ENCODE measurements at places on chromosomes 11 and 22.

- no peak for DNase-seq
These were observed 546.8 kb downstream of the ETS1 start for GRCh38 chr11:128040603-128041002.

- DNase-seq = no peak
These were observed 8.5 kb downstream of the RAB3IL1 start for GRCh38 chr11:61908730-61909316.

- DNase-seq = no peak
These were observed 167.1 kb downstream of the C11orf91 start for GRCh38 chr11:33533386-33534052.

DNA sequence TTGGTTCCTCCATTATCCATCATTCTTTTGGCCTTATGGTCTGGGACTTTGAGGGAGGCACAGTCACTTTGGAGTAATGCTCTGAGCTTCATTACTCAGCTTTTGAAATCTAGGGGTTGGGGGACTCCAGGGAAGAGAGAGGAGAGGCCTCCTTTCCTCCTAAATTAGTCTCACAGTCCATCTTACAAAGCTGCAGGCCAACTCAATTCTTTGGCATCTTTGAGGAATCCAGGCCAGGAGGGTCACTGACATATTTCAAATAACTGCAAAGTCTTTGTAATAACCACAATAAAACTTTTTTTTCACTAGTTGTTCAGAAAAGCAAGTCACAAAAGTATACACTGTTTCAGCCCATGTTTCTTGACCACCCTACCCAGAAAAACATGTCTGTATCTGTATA lies 73.3 kb upstream of the FAR1 start:
- DNase-seq = no peak

- no peak for DNase-seq
These were observed 7.5 kb upstream of the SIGIRR start for GRCh38 chr11:422249-422656.

DNA sequence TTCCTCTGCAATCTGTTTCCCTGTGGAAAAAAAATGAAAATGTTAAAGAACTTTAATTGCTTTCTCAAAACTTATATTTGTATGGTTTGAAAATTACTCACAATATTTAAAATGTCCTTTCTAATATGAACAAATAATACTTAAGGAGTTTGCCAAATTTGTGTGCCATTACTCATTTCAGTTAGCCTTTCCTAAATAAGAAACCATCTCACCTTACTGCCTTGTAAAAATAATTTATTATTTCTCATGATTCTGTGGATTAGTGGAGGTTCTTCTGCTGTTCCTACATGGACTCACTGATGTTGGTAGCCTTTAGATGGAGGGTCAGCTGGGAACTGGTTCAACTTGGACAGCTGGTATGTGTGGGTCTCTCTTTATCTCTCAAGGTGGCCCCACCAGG lies 428.6 kb downstream of the CNTN5 start:
- no peak for DNase-seq

DNA sequence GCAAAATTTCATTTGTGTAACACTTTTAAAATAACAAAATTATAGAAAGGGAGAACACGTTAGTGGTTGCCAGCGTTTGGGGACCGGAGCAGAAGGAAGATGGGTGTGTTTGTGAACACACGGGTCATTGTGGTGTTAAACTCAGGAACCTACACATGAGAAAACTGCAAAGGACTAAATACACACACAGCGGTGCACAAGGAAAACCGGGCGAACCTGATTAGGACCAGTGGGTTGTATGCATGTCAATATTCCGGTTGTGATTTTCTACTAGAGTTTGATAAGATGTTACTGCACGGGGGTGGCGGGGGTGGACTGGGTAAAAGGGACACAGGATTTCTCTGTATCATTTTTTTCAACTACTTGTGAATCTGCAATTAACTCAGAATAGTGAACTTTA lies 351.2 kb downstream of the OPCML start:
- no peak for DNase-seq

- no peak for DNase-seq
These were observed 993.4 kb upstream of the FAT3 start for GRCh38 chr11:91231226-91231625.

- no peak for DNase-seq
These were observed 11.9 kb downstream of the POGLUT3 start for GRCh38 chr11:108486331-108486730.

GRCh38 chr22:46833228-46833627 lies 70.8 kb downstream of the TBC1D22A start:
- no peak for DNase-seq

- no peak for DNase-seq
These were observed 1.7 kb upstream of the SLC29A2 start for GRCh38 chr11:66373265-66373664.

- DNase-seq = no peak
These were observed 20.2 kb upstream of the CHKA start for GRCh38 chr11:68141246-68142027.

GRCh38 chr22:23273445-23274145 lies 93.3 kb downstream of the BCR start:
- DNase-seq = no peak

- DNase-seq = no peak
These were observed 94.2 kb downstream of the FCHSD2 start for GRCh38 chr11:73047773-73048371.

DNA sequence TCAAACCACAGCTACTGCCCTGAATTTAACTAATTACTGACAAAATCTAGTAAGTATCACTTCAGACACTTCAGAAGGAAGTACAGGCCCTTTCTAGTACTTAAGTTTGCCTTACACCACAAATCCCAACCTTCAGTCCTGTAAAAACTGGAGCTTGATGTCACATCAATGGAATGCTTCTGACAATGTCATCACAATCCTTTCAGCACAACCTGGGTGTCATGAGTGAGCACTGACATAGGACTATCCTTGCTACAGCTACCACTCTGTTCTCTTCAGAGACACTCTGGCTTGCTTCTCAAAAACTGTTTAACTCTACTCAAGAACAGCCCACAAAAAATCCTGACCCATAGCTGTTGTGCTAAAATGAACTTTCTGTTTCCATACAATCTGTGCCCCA lies 108.2 kb downstream of the RRM1 start:
- no peak for DNase-seq

DNA sequence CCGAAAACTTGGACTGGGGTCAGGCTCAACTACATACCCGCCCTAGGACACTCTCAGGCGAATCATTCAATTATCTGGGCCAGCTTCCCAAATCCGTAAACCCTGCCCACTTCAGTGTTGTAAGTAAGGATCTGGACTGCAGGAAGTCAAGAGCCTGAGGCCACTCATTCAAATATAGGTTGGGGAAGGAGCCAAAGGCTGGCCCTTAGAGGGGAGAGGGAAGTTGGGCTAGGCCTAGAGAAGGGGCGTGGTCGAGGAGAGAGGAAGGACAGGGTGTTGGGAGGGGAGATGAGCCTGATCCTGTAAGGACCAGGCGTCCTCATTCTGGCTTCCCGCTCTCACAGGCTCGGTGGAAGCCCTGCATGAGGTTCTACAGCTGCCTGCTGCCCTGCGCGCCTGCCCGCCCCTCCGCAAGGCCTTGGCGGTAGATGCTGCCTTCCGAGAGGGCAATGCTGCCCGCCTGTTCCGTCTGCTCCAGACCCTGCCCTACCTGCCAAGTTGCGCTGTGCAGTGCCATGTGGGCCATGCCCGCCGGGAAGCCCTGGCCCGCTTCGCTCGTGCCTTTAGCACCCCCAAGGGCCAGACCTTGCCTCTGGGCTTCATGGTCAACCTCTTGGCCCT lies 3.0 kb downstream of the SAC3D1 start:
- DNase-seq = no peak

DNA sequence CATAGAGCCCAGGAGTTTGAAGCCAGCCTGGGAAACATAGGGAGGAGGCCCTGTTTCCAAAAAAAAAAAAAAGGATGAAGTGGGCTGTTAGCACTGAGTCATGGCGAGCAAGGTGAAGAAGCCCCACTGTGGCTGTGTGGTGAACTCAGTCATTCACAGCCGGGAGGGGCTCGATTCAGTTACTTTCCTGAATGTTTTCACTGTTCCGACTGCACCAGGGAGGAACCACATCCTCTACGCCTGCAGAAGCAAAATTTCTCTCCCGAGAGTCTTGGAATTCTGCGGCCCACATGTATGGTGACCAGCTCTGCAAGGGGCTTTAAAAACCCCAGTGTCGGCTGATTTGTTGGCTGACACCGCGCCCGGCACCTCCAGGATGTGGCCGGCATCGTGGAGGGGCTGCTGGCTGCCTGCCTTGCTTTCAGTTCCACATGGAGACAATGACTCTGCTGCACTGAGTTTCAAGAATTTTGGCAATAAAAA lies 27.8 kb upstream of the GRAMD4 start:
- no peak for DNase-seq

- DNase-seq = peak; percentile 93
These were observed 15.4 kb downstream of the ARHGEF17 start for GRCh38 chr11:73323464-73323863.

DNA sequence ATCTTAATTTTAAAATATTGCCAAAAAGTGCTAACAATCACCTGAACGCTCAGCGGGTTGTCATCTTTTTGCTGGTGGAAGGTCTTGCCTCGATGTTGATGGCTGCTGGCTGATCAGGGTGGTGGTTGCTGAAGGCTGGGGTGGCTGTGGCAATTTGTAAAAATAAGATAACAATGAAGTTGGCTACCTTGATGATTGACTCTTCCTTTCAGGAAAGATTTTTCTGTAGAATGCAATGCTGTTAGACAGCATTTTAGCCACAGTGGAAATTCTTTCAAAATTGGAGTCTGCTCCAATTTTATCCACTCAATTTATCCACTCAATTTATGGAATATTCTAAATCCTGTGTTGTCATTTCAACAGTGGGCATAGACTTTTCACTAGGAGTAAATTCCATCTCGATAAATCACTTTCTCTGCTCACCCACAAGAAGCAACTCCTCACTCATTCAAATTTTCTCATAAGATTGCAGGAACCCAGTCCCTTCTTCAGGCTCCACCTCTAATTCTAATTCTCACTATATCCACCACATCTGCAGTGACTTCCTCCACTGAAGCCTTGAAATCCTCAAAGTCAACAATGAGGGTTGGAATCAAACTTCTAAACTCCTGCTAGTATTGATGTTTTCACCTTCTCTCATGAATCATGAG lies 78.8 kb downstream of the LINC01488 start:
- DNase-seq = no peak

GRCh38 chr22:43974028-43974545 lies 18.8 kb downstream of the SAMM50 start:
- no peak for DNase-seq

DNA sequence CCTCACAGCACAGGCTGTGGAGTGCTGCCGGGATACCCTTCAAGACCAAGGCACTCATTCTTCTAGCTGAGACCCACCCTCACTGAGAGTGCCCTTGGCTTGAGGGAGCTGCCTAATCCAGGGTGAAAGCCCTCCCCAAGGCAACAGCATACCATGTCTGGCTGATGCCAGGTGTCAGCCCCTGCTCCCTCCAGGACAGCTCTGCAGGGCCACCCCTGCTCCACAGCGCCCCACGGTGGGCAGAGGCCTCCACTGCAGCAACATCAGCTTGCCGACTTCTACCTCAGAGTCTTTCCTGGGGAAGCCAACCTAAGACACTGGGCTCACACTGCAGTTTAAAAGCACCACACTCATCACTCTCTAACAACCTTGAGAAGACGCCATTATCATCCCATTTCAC lies 29.0 kb downstream of the TTLL1 start:
- DNase-seq = no peak

DNA sequence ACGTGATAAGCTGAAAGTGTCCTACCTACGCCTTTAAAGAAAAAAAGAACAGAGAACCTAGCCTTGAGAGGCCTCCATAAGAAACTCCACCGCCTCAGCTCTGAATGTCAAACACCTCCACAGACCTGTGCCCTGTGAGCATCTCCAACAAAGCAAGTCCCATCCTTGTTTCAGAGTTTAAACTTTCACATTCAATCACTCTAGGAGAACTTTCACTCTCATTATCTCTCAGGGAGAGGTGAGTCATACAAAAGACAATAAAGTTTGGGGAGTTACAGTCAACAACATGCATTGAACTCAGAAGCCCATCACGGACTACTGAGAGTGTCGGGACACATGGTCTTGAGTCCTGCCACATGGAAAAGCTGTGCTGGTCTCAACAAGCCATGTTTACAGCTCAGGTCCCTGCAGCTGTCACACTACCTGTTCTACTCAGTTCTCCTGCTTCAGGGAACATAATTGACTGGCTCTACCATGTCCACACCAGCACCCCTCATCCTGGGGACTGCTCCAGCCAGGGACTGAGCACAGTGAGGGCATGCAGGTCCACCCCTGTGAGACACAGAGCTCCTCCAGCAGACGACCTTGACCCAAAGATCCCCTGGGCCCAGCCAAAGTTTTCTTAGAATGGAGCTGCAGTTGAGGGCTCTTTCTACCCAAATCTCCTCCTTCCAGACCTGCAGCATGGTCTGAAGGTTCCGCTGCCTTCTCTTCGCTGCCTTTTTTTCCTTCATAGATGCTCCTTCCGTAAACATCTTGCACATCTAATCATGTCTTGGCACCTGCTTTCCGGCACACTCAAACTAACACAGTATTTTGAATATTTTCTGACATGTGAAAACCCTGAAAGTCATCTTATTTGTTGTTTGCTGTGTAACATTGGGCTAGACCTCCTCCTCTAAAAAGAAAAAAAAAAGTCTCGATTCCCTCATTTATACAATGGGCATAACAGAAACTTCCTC lies 114.9 kb downstream of the ETS1 start:
- no peak for DNase-seq

GRCh38 chr11:75677275-75677674 lies 8.4 kb upstream of the MAP6 start:
- no peak for DNase-seq

DNA sequence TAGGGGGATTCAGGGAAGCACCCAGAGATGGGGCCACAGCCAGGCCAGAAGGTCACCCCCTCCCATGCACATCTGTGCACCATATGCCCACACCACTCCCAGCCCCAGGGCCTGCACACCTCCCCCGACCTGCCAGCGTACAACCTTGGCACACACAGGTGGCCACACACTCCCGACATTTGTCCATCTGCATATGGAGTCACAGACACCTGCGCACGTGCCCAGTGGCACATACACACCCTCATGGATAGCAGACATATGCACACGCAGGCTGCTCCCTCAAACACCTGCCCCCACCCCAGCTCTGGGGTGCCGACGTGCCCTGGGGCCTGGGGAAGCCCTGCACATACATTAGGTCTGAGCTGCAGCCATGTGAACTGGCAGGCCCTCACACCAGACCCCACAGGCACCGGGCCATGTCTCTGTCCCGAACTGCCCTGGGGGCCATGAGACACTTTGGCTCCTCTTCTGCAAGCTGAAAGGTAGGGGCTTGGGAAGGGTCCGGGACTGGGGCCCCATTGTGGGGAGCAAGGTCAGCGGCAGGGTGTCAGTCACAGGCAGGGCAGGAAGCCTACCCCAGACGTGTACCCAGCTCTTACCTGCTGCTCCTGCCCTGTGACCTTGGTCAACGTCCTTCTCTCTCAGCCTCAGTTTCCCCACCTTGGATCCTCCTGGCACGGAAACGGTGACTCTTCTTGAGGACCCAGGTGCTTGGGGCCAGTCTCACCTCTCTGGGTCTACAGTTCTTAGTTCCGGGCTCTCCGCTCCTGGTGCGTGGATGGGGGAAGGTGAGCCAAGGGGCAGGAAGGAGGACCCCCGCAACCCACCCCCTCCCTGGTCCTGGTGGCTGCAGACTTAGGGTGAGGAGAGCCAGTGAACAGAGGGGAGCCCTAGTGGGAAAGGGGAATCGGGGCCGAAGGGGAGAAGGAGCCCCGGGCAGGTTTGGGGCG lies 579 bp upstream of the CABP7 start:
- no peak for DNase-seq

Data from uterus (tissue), 4 donors.